ENCODE measurements at places on chromosomes 13 and 19.

- DNase-seq: no peak
Observed at GRCh38 chr19:15964231-15964630, 15.4 kb downstream of the OR10H4 start.

- peak; percentile 53 for DNase-seq
Observed at GRCh38 chr19:35986664-35987570, 8.1 kb upstream of the SDHAF1 start.

GRCh38 chr13:51067706-51068105, 43.4 kb downstream of the C13orf42 start:
- no peak for DNase-seq

DNA sequence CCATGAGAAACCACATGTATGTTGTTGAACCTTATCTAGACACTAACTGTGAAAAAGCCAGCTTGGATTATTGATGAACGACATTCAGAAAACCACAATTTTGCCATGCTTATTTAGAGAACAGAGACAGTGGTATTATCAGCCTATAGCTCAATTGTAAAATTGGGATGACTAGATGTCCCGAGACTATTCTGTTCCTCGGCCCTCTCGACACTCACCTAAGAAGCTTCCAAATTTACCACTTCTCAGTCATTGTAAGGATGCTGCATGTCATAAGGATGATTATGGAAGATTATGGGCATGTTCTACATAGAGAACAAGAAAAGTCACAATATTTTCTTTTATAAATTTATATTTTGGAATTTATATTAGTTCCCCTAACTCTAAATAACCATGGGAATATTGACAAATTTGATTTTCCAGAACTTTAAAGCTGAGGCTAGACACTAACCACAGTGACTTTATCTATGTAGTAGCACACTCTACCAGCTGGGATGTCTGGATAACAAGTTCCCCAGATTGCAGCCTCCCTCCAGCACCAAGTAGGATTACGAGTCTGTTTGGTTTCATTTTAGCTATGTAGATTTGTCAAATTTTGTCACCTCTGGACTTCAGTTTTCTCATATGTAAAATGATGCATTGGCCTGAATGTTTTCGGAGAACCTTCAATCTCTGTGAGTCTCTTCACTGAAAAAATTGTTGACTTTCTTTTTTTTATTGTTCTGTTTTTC, 513.6 kb downstream of the IRS2 start:
- no peak for DNase-seq

DNA sequence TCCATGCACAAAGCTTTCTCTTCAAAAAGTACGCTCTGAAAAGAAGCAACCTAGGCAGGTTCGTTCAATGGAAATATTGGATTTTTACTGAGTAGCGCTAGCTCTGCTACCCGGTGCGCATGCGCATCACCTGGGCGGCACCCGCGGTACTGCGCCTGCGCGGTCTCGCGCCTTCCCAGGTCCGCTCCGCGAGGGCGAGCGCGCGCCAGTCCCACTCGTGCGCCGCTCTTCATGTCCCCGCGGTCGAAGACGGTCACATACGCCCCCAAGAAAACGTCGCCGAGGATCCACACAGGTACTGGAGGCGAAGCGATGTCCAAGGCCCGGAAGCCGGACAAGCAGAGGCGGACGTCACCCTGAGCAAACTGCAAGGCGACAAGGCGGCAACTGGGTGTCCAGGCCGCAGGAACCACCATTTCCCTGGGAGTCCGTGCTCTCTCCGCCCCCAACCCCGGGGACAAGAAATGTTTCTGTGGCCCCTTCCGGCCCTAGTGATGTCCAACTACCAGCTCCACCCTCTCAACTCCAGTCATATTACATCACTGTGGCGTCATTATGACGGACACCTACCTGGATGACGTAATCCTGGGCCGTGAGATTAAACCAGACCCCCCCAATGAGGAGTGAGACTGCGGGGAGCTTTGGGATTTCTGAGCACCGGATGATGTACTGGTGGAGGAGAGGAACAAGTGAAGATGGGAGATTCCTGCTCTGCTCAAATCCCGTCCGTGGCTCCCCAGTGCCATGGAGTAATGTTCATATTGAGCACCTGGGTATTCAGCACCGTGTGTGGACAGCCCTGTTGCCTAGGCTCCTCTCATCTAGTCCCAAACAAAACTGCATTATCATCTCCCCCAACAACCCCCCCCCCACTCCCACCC, 4.8 kb upstream of the KCNC3 start:
- no peak for DNase-seq

DNA sequence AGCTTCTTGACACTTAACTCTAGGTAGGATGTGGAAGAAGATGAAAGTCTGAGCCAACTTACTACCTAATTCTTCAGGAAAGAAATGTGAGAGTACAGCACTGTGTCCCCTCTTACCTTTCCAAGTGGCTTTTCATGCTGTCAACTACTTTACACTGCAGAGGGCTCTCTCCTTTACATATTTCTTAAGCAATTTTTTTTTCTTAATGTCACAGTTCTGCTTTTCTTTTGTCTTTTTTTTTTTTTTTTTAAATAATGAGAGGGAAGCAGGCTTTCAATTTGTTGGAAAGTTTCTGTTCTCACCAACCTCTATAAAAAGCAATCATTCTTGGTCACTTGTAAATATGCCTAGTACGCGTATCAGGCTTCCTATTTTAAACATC, 212.7 kb upstream of the MIR17HG start:
- no peak for DNase-seq

GRCh38 chr19:1026783-1027649, 608 bp downstream of the CNN2 start:
- DNase-seq: peak; percentile 60

- DNase-seq: peak; percentile 23
Observed at GRCh38 chr19:38004186-38004520, 97.1 kb downstream of the SIPA1L3 start.

GRCh38 chr19:5683177-5683886, 2.5 kb downstream of the HSD11B1L start:
- no peak for DNase-seq

GRCh38 chr13:109813663-109814062, 27.3 kb upstream of the IRS2 start:
- DNase-seq: no peak

DNA sequence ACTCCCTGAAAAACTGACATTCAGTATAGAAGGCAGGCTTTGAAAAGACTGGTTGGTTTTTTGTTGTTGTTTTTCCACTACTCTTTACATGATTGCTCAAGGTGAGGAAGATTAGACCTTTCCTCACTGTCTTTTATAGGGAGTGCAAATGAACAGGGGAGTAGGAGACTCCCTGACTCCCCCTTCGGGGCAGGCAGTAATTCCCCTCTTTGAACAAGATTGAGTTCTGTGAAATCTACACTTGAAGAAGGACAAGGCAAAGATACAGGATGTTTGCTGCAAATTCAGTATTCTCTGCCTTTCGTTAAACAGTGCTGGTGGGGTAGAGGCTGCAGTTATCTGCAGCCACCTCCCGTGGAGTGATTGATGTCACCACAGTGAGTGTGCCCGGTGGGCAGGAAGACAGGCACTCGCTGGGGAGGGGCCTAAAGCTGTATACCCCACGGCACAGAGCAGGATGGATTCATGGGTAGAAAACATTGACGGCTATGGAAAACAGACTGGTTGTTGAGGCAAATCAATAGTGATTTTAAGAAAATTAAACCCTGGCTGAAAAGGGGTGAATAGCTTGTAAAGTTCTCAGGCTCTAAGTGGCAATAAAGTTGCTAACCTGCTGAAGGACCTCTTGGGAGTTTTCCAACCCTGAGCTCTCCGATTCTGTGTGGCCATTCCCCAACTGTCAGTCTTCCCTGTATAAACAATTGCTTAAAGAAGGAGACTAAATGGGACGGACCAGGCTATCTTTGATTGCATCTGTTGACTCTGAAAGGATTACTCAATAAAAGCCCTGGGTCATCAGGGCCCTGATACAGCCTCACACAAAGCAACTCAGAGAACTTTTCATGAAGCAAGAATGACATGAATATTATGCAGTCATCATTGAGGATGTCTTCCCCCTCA, 308.3 kb downstream of the TBC1D4 start:
- no peak for DNase-seq

DNA sequence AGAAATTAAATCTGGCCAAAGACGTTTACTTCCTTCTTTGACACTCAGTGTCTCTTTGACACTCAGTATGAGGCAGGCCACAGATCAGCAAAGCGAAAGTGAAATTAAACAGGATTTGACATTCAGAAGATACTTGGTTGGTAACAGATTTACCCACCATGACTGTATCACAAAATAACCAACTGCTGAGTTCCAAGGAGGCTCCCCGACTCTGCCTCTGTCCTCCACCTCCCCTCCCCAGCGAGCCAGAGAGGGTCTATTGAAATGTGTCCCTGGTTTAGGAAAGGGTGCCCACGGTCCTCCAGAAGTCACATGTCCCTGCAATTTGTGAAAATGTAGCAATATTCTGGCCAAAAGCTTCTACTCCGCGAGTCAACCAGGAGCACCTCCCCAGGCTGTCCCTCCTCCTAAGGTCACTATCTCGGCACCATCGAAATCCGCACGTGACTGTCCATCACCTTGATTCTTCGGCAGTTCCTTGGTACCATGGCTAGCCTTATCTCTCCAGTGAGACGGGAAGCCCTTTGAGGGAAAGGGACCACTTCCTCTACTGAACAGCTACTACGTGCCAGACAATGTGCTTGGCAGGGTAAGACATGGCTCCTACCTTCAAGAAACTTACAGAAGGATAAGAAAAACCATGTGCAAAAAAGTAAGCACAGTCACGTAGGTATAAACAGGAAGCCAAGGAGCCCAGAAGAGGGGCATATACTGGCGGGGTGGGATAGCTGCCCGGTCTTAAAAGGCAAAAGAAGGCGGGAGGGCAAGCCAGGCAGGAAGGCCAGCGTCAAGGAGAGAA, 1.5 kb downstream of the N4BP2L1 start:
- DNase-seq: peak; percentile 59

DNA sequence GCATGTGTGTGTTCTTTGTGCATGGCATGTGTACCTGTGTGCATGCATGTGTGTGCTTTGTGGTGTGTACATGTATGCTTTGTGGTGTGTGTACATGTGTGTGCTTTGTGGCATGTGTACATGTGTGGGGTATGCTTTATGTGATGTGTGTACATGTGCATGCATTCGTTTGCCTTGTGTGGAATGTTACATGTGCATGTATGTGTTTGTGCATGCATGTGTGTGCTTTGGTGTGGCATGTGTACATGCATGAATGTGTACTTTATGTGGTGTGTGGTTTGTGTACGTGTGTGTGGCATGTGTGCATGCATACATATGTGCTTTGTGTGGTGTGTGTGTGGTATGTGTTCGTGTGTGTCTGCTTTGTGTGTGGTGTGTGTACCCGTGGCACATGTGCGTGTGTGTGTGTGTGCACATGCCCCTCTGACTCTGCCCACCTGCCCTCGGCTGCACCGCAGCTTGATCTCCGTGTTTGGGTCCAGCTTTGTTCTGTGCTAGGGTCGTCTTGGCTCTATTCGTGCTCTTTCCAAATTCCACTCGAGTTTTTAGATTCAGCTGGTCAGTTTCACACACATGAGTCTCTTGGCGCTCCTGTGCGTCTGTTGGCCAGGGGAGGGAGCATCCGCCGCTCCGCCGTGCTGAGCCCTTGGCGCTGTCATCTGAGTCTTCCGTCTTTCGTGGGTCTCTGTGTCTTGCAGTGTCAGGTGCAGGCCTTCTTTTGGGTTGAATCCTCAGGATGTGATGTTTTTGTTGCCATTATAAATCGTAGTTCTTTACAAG, 46.5 kb upstream of the TFDP1 start:
- no peak for DNase-seq

- DNase-seq: no peak
Observed at GRCh38 chr19:56718231-56718630, 46.7 kb upstream of the ZNF835 start.

DNA sequence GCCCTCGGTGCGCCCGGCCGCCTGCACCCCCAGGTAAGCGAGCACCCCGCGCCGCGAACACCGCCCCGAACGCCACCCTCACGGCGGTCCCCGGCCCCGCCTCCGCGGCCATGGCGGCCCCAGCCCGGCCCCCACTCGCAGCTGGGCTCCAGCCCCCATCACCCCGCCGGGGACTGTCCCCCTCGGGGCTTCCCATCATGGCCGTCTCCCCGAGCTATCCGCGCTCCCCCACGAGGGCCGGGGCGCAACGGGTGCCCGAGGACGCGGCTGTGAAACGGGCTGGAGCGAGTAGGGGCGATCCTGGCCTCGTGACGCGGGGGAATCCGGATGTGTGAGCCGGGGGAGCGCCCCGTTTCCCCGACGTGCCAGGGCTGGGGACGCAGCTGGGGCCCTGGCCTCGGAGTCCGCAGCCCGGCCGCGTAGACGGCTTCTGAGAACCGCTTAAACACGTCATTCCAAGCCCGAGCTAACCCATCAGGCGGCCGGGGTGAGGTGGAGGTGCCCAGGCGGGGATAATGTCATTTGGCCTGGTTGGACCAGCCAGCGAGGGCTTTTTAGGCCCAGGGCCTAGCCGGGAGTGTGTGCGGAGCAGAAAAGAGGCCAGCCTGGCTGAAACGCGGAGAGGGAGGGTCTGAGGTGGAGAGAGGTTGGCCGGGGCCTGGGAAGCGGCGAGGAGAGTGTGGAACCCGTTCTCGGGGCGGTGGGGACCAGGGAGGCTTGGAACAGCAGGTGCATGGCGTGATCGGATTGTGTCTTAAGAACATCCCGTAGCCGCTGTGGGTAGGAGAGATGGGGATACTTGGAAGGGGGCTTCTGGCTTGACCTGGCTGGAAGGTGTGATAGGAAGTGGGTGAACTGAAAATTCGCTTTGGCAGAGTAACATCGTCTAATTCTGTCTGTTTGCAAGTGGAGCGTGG, 550 bp downstream of the CERS4 start:
- DNase-seq: peak; percentile 87

- no peak for DNase-seq
Observed at GRCh38 chr19:18904334-18905057, 8.5 kb upstream of the CERS1 start.

DNA sequence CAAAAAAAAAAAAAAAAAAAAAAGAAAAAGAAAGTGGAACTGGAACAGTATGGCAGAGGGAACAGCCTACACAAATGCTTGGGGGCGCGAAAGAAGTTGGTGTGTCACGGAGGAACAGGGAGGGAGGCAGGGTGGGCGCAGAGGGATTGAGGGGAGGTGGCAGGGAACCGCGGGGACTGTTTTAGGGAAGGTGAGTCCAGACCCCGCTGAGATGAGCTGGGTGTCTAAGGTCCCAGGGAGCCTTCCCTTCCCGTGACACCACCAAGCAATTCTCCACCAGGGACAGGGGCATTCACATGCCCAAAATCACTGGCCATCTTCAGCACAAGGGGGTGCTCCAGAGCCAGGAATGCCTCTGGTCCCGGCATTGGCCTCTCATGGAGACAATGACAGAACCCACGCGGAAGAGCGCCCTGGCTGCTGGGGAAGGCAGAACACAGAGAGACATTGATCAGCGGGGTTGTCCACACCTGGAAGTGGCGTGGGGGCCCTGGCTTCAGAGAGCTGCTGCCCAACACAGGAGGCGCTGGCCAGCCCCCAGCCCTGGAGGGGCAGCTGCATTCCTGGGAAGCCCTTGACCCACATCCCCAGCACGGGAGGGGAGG, 6.9 kb downstream of the PEAK3 start:
- DNase-seq: peak; percentile 66

GRCh38 chr13:104105418-104106355, 1039.5 kb upstream of the SLC10A2 start:
- DNase-seq: no peak

DNA sequence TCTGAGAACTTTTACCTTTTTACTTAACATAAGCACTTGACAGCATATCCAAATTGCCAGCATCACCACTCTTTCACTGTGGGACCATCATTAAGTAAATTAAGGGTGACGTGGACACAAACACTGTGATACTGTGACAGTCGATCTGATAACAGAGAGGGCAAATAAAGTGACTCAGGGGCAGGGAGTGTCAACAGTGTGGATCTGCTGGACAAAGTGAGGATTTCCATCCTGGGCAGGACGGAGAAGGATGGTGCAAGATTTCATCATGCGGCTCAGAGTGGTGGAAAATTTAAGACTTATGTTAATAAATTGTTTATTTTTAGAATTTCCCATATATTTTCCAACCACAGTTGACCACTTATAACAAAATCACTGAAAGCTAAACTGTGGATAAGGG, 60.0 kb upstream of the WDFY2 start:
- DNase-seq: no peak

Measured in activated T-cell treated with anti-CD3 and anti-CD28 coated beads, Interleukin-2, amount 50 U/mL, for 48 hours (primary cell).